Fibroblast of skin of left quadriceps (primary cell): ENCODE measurements at places on chromosomes 1 and 21.

DNA sequence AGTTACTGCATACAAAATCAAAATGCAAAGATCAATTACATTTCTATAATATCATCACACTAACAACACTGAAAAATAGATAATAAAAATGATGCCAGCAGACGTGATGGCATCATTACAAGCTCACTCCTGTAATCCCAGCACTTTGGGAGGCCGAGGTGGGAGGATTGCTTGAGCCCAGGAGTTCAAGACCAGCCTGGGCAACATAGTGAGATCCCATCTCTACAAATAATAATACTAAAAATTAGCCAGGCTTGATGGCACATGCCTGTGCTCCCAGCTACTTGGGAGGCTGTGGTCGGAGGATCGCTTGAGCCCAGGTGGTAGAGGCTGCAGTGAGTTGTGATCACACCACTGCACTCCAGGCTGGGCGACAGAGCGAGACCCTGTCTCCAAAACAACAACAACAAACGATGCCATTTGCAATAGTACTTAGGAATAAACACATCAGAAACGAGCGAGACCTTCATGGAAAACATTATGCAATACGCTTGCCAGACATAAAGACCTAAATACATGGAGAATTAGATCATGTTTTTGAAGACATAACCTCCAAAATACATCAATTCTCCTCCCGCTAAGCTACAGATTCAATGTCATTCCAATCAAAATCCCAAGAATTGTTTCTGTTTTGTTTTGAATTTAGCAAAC, 86.6 kb upstream of the ERRFI1 start:
- DNase-seq, result no peak

GRCh38 chr1:209769171-209769904, 13.5 kb downstream of the TRAF3IP3 start:
- DNase-seq, result peak; percentile 54

GRCh38 chr1:10712568-10713362, 83.7 kb downstream of the CASZ1 start:
- no peak for DNase-seq

DNA sequence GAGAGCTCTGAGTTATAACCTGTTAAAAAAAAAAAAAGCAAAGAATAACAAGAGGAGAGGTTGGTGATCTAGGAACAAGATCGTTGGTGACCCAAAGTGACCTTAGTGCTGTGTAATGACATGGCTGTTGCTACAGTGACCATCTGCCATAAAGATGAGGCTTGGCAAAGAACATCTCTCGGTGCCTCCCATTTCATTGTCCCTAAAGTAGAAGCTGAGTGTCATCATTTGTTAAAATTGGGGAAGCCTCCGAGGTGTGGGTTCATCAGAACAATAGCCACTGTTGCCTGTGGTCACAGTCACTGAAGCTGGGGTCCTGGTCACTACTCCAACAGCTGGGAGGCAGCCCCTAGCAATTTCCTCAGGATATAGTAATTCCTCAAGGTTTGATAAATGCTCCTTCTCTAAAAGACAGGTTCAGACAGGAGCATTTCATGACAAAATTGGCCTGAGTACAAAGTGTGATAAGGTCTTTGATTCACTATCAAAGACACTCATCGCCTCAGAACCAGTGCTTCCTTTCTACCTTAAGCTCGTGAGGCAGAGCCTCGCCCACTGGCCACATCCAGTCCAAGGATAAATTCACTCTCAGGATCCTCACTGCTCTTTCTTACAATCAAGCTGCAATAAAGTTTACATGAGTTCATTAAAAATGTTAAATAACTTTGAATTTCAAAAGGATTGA, 81.9 kb upstream of the RGS2 start:
- DNase-seq, result no peak

DNA sequence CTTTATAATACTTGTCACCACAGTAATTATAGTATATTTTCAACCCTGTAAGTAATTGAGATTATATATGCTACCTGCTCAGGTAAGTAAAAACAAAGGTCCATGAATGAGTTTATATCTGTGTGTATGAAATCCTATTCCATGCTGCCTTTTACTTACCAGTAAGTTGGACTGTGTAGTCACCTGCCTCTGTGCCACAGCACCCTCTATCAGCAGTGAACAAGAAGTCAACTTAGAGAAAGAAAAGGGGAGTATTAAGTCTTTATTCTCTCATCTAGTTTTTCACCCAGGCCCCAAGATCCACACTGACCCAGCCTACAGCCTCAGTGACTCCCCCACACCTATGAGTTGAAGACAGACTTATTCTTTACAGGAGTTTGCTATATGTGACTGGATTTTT, 36.9 kb upstream of the IFI16 start:
- no peak for DNase-seq

- DNase-seq, result no peak
Observed at GRCh38 chr1:64041371-64042131, 161.9 kb upstream of the UBE2U start.

DNA sequence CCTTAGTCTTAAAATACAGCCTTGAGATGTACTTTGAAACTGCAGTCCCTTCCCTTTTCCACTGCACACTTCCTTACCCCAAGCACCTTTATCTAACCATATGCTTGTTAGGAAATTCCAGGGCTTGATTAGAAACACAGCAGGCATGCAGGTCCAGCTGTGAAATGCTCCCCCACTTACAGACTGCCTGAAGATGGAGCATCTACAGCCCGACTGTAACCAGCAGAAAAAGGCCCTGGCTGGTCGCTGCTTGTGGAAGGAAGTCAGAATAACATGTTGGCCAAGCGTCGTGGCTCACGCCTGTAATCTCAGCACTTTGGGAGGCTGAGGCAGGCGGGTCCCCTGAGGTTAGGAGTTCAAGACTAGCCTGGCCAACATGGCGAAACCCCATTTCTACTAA, 37.2 kb downstream of the VN1R5 start:
- DNase-seq, result peak; percentile 11

DNA sequence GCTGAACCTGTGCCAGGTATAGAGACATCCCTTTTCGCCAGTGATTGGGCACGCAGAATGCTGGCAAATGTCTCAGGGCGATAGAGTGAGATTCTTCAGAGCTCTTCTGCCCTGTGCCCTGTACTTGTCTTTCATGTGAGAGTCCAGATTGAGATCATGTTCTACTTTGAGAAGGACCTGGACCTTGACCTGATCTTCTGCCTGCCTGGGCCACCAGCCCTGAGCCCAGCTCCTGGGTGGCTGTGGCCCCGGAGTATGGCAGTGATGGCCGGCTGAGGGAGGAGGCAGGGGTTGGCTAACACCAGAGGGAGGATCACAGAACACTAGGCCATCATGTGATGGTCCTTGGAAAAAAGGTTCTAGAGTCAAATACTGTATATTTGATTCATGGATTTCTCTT, 13.8 kb downstream of the STRIP1 start:
- no peak for DNase-seq

DNA sequence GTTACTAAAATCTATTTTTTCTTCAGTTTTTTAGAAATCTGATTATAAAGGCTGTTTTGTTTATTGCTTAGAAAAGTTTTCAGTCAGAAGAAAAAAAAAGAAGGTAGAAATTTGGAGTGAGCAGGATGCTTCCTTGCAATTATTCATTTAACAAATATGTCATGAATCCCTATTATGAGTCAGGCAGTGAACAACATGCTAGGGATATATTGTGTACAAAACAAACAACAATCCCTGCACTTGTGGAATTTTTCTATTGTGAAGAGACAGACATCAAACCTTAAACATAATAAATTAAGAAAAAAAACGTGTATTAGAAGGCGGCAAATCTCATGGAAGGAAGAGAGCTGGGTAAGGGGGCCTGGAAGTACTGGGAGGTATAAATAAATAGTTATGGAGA, 664.1 kb upstream of the CAMK1G start:
- DNase-seq, result no peak

GRCh38 chr1:234997896-234998741, 130.5 kb downstream of the TOMM20 start:
- no peak for DNase-seq

GRCh38 chr1:156920233-156921052, at the start of gene LRRC71:
Gene LRRC71, plus strand, starts transcription at chr1:156920632. Its CDS starts 172 bp downstream, at chr1:156920804.
- DNase-seq, result peak; percentile 48

DNA sequence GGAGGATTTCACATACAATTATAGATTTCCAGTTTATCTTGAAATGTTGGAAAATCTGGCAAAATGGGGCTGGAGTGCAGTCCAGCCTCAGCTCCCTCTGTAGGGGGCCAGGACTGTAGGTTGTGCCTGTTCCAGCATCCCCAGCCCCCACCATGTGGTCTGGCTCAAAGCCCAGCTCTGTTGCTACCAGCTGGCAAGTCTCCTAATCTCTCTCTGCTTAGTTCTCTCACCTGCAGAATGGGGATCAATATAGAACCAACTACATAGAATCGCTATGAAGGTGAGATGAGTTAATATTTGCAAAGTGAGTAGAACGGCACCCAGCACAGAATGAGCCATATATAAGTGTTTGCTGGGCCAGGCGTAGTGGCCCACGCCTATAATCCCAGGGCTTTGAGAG, 50.0 kb upstream of the TARDBP start:
- no peak for DNase-seq

GRCh38 chr21:43766734-43767497, 9.2 kb downstream of the CSTB start:
- DNase-seq, result no peak

- DNase-seq, result no peak
Observed at GRCh38 chr1:72678683-72679082, 396.3 kb upstream of the NEGR1 start.

GRCh38 chr1:241518476-241519307, 863 bp downstream of the FH start:
- no peak for DNase-seq

DNA sequence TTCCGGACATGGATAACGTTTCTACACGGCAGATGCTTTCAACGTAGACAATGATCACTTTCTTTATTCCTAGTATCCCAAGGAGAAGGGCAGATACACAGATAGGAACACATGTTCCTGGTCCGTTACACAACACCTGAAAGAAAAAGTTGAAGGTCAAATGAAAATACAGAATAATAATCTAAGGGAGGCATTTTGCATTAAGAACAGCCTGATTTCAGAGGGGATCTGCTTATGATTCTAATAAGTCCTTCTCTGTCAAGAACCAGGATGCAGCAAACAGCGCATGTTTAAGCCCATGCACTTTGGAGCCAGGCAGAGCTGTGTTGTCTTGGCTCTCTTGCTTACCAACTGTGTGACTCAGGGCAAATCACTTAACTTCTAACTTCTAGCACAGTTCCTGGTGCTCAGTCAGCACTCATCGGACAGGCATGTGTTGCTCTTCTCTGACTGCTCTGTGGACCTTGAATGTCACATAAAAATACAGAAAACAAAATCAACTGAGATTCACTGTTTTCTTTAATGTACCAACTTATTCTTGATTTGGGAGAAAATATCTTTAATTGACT, 56.3 kb upstream of the CNN3 start:
- no peak for DNase-seq

DNA sequence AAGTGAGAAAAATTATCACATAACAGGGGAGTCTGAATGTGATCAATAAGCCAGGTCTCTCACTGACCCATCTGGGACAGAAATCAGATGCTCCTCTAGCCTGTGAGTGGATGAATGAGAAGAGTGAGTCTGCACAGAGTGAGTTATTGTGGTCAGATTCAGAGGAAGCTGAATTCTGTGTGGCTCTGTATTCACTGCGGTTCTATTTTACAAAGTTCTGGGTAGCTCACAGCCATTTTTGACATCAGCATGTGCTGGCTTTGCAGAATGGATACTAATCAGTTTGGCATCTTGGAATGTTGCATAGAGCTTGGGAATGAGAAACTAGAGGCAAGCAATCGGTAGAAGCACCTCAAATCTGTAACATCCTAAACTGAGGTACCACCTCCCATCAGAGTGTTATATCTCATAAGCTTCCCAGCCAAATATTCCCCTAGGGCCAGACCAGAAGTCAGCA, 3.8 kb downstream of the COLGALT2 start:
- DNase-seq, result no peak

- DNase-seq, result no peak
Observed at GRCh38 chr1:91753878-91754277, 132.1 kb downstream of the TGFBR3 start.

DNA sequence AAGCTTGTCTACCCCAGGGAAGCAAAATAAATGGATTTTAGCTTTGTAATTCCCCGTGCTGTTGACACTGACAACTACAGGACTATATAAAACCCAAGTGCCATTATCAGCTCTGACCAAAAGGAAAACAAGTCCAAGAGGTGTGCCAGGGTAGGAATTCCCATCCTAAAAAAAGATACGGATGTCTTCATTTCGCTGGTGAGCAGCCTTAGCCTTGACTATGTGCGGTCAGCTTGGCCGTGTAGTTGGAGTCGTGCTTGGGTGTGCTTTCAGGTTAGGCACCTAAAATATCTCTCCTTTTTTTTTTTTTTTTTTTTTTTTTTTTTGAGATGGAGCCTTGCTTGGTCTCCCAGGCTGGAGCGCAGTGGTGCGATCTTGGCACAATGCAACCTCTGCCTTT, 28.9 kb upstream of the ACTN2 start:
- DNase-seq, result no peak

DNA sequence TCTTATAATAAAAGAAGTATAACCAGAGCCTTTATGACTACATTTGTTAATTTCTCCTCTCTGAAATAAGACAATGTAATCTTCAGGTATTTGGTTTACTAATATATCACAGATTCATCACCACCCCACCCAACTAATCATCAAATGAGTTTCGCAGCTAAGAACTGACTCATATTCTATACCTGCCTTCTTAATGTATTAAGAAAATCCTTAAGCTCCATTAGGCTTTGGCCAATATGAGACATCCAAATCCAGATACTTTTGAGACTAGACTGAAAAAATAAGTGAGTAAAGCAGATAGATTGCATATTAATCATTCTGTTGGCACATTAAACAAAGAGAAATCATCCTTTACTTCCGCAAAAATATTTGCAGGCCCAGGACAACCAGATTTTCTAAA, 18.7 kb upstream of the FMO2 start:
- no peak for DNase-seq

DNA sequence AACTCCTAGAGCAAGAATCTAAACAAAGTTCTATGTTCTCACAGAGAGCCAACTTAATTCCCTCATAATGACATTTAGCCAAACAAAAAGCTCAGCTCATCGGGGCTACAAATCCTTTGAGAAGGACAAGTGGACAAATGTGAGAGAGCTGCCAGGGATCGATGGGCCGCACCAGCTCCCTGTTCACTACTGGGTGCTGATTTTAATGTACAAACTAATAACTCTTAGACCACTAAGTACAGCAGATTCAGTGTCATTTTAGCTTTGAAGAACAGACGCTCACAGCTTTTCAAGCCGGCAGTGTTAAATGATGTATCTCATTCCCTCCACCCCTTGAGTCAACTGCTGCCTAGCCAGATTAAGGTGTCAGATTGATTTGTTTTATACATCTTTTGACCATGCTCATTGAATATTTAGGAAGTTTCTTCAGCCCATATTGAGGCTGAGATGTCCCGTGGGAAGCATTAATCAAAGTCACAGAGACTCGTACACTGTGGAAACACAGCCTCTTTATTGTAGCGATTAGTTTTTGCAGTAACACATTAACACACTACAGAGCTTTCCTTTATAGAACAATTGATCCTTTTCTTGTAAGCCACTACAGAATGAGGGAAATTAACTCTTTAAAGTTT, 21.1 kb downstream of the PROX1 start:
- no peak for DNase-seq

- no peak for DNase-seq
Observed at GRCh38 chr1:222064388-222065211, 322.7 kb upstream of the DUSP10 start.

GRCh38 chr1:2802421-2802961, 998 bp upstream of the TTC34 start:
- no peak for DNase-seq

GRCh38 chr1:59502009-59502691, 205.3 kb downstream of the FGGY start:
- no peak for DNase-seq
